ENCODE measurements at places on chromosomes 7 and 10.

- no peak overlapping the region for H3K4me3 ChIP-seq
- no peak overlapping the region for H3K27ac ChIP-seq
- H3K36me3 ChIP-seq: no peaks in the 10 kb centered on the region
- no peaks in the 10 kb centered on the region for H3K27me3 ChIP-seq
- no peak for DNase-seq
Measured at GRCh38 chr7:47383696-47384445, 198.0 kb downstream of the TNS3 start.

- DNase-seq: no peak
- H3K36me3 ChIP-seq: no peaks in the 10 kb centered on the region
- no peaks in the 10 kb centered on the region for H3K27me3 ChIP-seq
- no peak overlapping the region for H3K27ac ChIP-seq
- H3K4me3 ChIP-seq: no peak overlapping the region
Measured at GRCh38 chr7:78002715-78003114, 204.1 kb downstream of the PHTF2 start.

GRCh38 chr7:68288144-68288593, 1291.5 kb downstream of the TYW1 start:
- no peaks in the 10 kb centered on the region for H3K36me3 ChIP-seq
- no peak overlapping the region for H3K27ac ChIP-seq
- H3K4me1 ChIP-seq: no peaks in the 10 kb centered on the region
- H3K27me3 ChIP-seq: no peaks in the 10 kb centered on the region
- DNase-seq: no peak

GRCh38 chr7:16970732-16971482, 89.1 kb upstream of the AGR3 start:
- no peak overlapping the region for H3K4me3 ChIP-seq
- no peak for DNase-seq
- H3K27ac ChIP-seq: no peak overlapping the region
- no peaks in the 10 kb centered on the region for H3K36me3 ChIP-seq

- H3K27ac ChIP-seq: no peak overlapping the region
- no peaks in the 10 kb centered on the region for H3K36me3 ChIP-seq
- no peaks in the 10 kb centered on the region for H3K27me3 ChIP-seq
- no peak overlapping the region for H3K4me3 ChIP-seq
- DNase-seq: no peak
Measured at GRCh38 chr7:138890499-138891445, 90.4 kb downstream of the KIAA1549 start.

DNA sequence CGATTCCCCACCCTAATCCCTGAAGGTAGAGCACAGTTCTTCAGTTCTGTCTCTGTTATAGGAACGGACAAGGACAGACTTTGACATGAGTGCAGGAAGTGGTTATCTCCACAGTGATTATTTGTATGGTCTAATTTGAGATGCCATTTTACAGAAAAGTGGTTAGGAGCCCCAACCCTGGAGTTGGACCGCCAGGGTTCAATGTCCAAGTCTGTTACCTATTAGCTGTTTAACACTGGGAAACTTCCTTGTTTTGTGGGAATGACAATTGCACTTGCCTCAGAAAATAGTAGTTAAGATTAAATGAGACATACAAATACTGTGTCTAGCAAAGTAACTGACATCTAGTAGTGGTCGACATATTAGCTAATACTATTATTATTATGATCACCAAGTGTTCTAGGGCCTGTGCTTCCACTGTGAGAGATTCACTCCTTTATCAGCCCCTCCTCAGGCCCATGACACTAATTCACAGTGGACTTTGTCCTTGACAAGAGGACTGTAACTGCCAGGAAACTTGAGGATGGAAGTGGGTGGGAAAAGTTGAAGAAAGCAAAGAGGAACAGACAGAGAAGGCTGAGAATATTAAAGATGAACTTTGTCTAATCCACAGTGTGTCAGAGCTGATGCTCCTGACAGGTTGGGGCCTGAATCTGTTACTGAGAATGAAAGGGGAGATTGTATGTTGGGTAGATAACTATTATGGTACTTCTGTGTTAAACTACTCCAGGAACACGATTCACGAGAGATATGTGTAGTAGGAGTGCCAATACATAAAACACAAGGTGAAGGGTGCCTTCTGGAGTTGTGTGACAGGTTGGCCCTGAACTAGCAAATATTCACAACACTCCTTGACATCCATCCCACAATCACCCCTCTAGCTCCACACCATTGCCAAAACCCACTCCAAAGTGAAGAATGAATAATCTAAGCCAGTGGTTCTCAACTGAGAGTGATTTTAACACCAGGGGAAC, 66.4 kb downstream of the TAC1 start:
- no peak overlapping the region for H3K4me3 ChIP-seq
- no peak overlapping the region for H3K27ac ChIP-seq
- no peaks in the 10 kb centered on the region for H3K36me3 ChIP-seq
- H3K4me1 ChIP-seq: no peaks in the 10 kb centered on the region
- H3K27me3 ChIP-seq: no peaks in the 10 kb centered on the region

- no peaks in the 10 kb centered on the region for H3K27me3 ChIP-seq
- H3K4me3 ChIP-seq: no peak overlapping the region
- peak overlapping the region; percentile 38 for H3K27ac ChIP-seq
- peak; percentile 66 for DNase-seq
Measured at GRCh38 chr10:63421591-63421990, 44.2 kb downstream of the JMJD1C start.

DNA sequence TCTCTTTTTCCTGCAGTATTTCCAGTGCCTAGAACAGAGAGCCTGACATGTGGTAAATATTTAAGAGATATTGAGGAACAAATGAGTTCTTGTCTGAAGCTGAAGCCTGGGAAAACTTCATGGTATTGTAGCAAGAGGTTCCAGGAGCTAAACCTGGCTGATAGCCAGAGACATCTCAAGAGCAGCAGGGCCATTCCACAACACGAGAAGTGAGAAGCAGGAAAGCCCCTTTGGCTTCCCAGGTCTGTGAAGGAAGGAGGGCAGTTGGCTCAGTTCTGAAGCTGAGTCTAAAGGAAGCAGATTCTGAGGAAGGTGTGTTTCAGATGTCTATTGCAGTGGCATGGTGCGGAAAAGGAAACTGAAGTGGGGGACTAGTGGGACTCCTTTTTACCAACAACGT, 63.8 kb upstream of the FAM204A start:
- no peaks in the 10 kb centered on the region for H3K4me1 ChIP-seq
- H3K36me3 ChIP-seq: no peaks in the 10 kb centered on the region
- H3K27ac ChIP-seq: no peak overlapping the region
- no peaks in the 10 kb centered on the region for H3K27me3 ChIP-seq

DNA sequence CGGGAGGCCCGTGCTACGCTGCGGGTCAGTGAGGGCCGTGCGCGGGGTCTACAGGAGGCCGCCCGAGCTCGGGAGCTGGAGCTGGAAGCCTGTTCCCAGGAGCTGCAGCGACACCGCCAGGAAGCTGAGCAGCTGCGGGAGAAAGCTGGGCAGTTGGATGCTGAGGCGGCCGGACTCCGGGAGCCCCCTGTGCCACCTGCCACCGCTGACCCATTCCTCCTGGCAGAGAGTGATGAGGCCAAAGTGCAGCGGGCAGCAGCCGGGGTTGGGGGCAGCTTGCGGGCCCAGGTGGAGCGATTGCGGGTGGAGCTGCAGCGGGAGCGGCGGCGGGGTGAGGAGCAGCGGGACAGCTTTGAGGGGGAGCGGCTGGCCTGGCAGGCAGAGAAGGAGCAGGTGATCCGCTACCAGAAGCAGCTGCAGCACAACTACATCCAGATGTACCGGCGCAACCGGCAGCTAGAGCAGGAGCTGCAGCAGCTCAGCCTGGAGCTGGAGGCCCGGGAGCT, 7.0 kb downstream of the LZTS2 start:
- no peak overlapping the region for H3K27ac ChIP-seq
- H3K36me3 ChIP-seq: 0 out of 2 replicates have a peak, but pooled peaks cover 3% of the 10 kb centered on the region
- no peaks in the 10 kb centered on the region for H3K27me3 ChIP-seq
- H3K4me1 ChIP-seq: peaks cover 3% of the 10 kb centered on the region
- no peak for DNase-seq

GRCh38 chr7:24152877-24153472, 131.0 kb upstream of the NPY start:
- no peak overlapping the region for H3K4me3 ChIP-seq
- no peaks in the 10 kb centered on the region for H3K36me3 ChIP-seq
- H3K27me3 ChIP-seq: 0 out of 2 replicates have a peak, but pooled peaks cover 2% of the 10 kb centered on the region
- no peaks in the 10 kb centered on the region for H3K4me1 ChIP-seq
- no peak for DNase-seq

DNA sequence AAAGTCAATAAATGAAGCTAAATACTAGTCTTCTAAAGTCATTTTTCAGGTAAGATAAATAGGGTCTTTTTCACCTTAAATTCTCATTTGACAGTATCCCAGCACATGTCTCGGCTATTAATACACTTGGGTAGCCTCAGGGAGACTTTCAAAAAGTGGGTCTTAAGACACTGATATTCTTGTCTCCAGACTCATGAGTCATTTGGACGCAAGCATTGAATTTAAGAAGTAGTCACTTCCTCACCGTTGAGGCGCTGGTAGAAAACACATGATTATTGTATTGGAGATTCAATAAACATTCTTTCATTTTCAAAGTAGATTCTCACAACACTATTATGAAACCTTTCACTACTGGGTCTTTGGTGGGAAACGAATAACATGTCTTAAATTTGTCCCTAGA, 108.9 kb upstream of the SP8 start:
- no peaks in the 10 kb centered on the region for H3K27me3 ChIP-seq
- no peak overlapping the region for H3K4me3 ChIP-seq
- H3K27ac ChIP-seq: no peak overlapping the region
- no peaks in the 10 kb centered on the region for H3K36me3 ChIP-seq

- peaks cover 4% of the 10 kb centered on the region for H3K4me1 ChIP-seq
- no peaks in the 10 kb centered on the region for H3K36me3 ChIP-seq
- no peak overlapping the region for H3K4me3 ChIP-seq
- H3K27ac ChIP-seq: no peak overlapping the region
- DNase-seq: no peak
Measured at GRCh38 chr7:75662579-75663301, 76.0 kb downstream of the HIP1 start.

- DNase-seq: no peak
- no peaks in the 10 kb centered on the region for H3K36me3 ChIP-seq
- no peak overlapping the region for H3K4me3 ChIP-seq
- H3K27ac ChIP-seq: no peak overlapping the region
Measured at GRCh38 chr7:25382869-25383268, 154.6 kb upstream of the NPVF start.

GRCh38 chr7:98321301-98321700, 39.8 kb downstream of the BRI3 start:
- DNase-seq: no peak
- no peaks in the 10 kb centered on the region for H3K36me3 ChIP-seq
- H3K4me3 ChIP-seq: no peak overlapping the region
- H3K27me3 ChIP-seq: 0 out of 2 replicates have a peak, but pooled peaks cover under 1% of the 10 kb centered on the region
- H3K4me1 ChIP-seq: peaks cover 8% of the 10 kb centered on the region

- no peak overlapping the region for H3K27ac ChIP-seq
- H3K4me3 ChIP-seq: no peak overlapping the region
- no peaks in the 10 kb centered on the region for H3K36me3 ChIP-seq
- DNase-seq: peak; percentile 62
- peaks cover 38% of the 10 kb centered on the region for H3K4me1 ChIP-seq
Measured at GRCh38 chr10:110426294-110427181, 71.2 kb upstream of the DUSP5 start.

GRCh38 chr10:133226251-133226808, 3.7 kb upstream of the UTF1 start:
- H3K27me3 ChIP-seq: no peaks in the 10 kb centered on the region
- DNase-seq: no peak
- H3K27ac ChIP-seq: no peak overlapping the region
- H3K4me1 ChIP-seq: no peaks in the 10 kb centered on the region

- H3K27ac ChIP-seq: peak overlapping the region; percentile 78
- H3K36me3 ChIP-seq: peaks cover 19% of the 10 kb centered on the region
- H3K4me1 ChIP-seq: peaks cover 55% of the 10 kb centered on the region
Measured at GRCh38 chr10:5812283-5813090, 747 bp downstream of the GDI2 start.

DNA sequence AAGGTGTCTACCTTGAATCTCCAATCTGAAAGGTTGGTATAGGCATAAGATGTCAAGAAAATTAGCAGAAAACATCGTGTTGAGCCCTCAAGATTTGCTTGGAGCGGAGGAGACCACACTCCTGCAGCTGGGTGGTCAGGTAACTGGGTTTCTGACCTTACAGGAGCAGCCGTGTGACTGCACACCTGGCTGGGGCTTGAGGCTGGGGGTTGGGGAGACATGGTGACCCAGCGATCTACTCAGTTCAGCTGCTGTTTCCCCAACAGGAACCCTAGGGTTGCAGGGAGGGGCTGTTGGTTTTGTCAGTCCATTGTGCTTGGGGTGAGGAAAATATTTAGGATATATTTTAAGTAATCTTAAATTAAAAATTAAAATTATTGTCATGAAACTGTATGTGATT, 147.0 kb upstream of the ZNF32 start:
- H3K27ac ChIP-seq: no peak overlapping the region
- H3K4me3 ChIP-seq: no peak overlapping the region
- no peaks in the 10 kb centered on the region for H3K4me1 ChIP-seq
- no peak for DNase-seq
- H3K27me3 ChIP-seq: no peaks in the 10 kb centered on the region

GRCh38 chr7:151306374-151306773, 35.2 kb upstream of the NUB1 start:
- H3K4me3 ChIP-seq: no peak overlapping the region
- no peaks in the 10 kb centered on the region for H3K36me3 ChIP-seq
- no peaks in the 10 kb centered on the region for H3K27me3 ChIP-seq
- DNase-seq: no peak
- H3K4me1 ChIP-seq: no peaks in the 10 kb centered on the region
- no peak overlapping the region for H3K27ac ChIP-seq

GRCh38 chr7:7931626-7932025, 37.0 kb upstream of the GLCCI1 start:
- no peaks in the 10 kb centered on the region for H3K27me3 ChIP-seq
- no peaks in the 10 kb centered on the region for H3K36me3 ChIP-seq
- no peak overlapping the region for H3K27ac ChIP-seq
- no peak for DNase-seq

DNA sequence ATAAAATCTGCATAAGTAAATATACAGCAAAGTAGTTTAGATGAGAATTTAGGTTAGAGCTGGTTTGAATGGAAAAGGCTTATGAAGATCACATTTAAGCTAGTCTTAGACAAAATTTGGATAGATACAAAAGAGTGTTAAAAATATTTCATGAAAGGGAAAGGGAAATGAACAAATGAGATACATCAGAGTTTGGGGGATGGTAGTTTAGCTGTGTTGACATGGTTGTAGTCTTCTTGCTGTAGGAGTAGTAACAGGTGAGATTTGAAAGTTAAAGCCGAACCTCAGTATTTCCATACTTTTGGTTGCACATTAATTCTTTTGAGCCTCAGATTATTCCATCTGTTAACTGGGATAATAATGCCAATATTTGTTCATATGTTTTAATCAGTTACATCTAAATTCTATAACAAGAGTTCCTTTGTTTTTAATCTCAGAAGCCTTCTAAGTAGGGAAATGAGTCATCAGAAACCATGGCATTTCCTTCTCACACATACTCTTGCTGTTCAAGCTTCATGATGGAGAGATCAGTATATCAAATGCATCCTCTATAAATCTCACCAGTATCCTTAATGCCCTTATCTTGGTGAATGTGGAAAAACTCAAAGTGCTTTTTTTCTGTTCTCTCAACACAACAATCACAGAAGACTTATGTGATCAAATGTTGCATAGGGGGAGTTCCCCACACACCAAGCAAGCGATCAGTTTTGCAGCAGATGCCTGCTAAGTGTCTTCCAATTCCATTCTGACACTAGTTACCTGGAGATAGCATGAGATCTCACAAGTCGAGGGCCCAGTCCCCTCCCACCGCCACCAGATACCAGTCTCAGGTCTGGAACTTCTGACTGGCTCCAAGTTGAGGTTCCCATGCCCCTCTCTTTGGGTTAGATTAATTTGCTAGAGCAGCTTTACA, 84.7 kb downstream of the MAPK8 start:
- DNase-seq: no peak
- H3K27ac ChIP-seq: no peak overlapping the region
- H3K27me3 ChIP-seq: no peaks in the 10 kb centered on the region
- no peaks in the 10 kb centered on the region for H3K36me3 ChIP-seq
- H3K4me3 ChIP-seq: no peak overlapping the region
- 0 out of 2 replicates have a peak, but pooled peaks cover 2% of the 10 kb centered on the region for H3K4me1 ChIP-seq

Measured in Karpas-422 (cell line).